Renal cortical epithelial cell (primary cell): ENCODE measurements at places on chromosomes 6 and 20. TPM values are rescaled to one million over a fixed set of nuclear protein-coding genes. Genes with fewer than 3 reads are reported as not detected.

DNA sequence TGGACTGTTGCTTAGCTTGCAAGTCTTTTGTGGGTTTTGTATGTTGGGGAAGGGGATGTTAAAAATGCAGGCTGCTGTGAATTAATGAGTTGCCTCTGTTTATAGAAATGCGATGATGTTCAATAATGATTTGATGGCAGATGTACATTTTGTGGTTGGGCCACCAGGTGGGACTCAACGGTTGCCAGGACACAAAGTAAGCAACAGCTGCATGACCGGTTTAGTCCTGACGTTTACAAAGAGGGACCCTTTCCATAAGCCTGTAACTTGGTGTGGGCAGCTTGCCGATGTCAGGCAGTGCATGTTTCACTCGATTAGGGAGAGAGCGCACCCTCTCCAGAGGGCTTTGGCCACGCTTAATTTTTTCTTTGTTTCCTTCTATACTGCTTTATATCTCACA is 1.3 kb downstream of the BTBD3 start:
- no peak for DNase-seq

- DNase-seq = no peak
Measured at GRCh38 chr6:114301596-114302219, 41.1 kb downstream of the HS3ST5 start.

GRCh38 chr20:32536851-32537656 is 48.1 kb downstream of the NOL4L start:
- no peak for DNase-seq

GRCh38 chr6:46606338-46606737 is 46.3 kb downstream of the CYP39A1 start:
- DNase-seq = no peak

DNA sequence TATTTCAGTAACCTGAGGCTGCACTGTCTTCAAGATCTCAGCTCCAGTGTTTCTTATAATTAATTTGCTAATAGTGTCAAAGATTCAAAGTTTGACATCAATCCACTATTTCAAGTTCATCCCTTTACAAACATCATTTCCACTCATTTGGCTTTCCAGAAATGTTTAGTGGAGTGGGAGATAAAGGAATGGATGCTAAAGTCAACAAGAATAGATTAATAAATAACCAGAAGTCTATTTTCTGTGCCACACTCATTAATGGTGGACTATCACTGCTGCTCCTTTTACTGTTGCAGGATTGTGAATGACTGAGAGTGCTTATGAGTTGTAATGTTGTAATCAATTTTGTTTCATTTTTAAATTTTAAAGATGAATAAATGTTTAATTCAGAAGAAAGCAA is 28.4 kb upstream of the EPM2A start:
- DNase-seq = peak; percentile 31

- DNase-seq = peak; percentile 73
Measured at GRCh38 chr6:37207903-37208456, 38.0 kb downstream of the PIM1 start.

DNA sequence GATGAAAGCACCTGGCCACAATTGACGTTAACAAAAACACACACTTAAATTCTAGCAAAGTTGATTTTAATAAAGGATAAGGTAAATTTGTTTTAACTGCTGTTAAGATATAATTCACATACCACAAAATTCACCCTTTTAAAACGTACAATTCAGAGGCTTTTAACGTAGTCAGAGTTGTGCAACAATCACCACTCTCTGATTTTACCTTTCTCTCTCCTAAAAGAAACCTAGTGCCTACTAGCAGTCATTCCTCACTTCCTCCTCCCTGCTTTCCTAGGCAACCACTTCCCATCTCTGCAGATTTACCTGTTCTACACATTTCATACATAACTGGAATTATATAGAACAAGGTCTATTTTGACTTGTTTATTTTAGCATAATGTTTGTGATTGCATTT is 58.9 kb downstream of the PTPRK start:
- DNase-seq = no peak

DNA sequence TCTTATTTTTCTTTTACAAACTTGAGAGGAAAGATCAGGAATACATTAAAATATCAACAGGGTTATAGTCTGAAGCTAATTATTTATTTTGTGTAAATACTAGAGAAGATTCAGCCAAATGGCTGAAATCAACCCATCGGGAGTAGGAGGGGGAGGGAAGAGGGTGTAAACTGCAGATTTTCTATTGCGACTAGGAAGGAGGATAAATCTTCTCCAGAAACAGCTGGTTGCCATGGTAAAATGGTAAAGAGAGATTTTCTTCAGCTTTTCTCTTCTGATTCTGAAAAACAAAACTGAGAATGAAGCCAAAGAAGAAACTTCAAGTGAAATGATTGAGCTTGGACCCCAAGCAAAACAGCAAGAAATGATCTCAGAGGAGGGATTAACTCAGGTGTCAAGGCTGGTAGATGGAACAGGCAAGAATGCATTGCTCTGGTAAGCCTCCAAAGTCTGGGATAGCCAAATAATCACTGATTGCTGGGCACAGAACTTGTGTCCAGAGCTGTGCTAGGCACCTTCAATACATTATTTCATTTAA is 193.5 kb upstream of the SPTLC3 start:
- DNase-seq = no peak

Gene KIAA0408
- 1.0 and 4.4 TPM in 2 replicates for total RNA-seq

Gene WFDC5
- not detected in 2 replicates for total RNA-seq

Gene ZSWIM1
- 3.6 and 6.9 TPM in 2 replicates for total RNA-seq

Gene GLP1R
- not detected in 2 replicates for total RNA-seq

Gene DAAM2
- 1.7 TPM in 1 of 2 replicates, not detected in the other for total RNA-seq

Gene OLIG3
- not detected in 2 replicates for total RNA-seq

Gene LRRC73
- 0.35 and 1.1 TPM in 2 replicates for total RNA-seq
